Erythroblast (primary cell): ENCODE measurements at places on chromosomes 1 and 21.

- peak; percentile 51 for DNase-seq
Measured at GRCh38 chr1:55212349-55213150, 2.6 kb downstream of the USP24 start.

DNA sequence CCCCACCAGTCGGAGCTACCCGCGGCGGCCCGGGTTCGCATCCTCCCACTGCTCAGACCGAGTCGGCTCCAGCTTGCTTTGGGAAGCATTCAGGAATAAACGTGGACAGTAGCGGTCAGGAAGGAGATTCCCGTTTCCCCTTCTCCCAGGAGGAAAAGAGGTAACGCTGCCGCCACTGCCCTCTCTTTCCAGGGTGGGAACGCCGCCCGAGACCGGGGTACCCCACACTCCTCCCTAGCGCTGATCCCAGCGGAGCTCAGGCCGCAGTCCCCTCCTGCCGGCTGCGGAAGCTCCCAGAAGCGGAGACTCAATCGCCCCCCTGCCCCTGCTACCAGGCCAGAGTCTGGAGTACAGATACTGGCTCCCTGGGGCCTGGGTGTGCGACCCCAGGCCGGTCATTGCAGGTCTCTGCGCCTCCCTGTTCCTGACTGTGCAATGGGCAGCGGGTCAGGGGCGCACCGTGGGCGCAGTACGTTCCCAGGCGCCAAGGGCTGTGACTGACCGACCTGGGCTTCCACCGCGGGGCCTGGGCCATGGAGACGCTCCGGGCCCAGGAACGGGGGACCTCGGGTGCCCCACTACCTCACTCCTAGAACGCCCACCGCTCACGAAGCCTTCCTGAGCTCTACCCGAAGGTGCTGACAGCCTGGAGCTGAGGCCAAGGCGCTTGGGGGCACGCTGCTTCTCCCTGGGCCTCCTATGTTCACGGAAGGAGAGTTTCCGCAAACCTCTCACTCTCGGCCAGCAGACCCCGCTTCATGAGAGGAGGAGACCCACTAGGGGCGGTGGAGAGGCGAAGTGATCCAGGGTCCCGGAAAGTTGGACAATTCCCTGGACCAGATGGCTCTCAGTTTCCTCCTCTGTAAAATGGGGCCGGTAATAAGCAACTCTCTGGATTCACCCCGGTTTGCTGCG lies 7.8 kb downstream of the DMRTA2 start:
- no peak for DNase-seq

DNA sequence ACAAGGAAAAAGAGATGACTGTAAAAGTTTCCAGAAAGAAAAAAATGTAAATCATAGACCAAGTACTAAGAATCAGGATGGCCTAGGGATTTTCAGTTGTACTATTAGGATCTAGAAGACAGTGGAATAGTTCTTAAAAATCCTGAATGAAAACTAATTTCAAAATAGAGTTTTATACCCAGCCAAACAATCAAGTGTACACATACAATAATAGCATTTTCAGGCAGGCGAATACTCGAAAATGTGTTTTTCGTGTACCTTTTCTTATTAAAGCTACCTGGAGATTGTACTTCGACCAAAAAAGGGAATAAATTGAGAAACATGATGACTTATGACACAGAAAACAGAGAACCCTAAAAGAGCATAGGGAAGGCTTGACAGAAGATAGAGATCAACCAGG lies 118.6 kb downstream of the SDCCAG8 start:
- no peak for DNase-seq

- DNase-seq: no peak
Measured at GRCh38 chr1:152942161-152942560, 4.8 kb upstream of the SPRR5 start.

GRCh38 chr1:65467536-65467935 lies 47.1 kb downstream of the LEPR start:
- peak; percentile 95 for DNase-seq

DNA sequence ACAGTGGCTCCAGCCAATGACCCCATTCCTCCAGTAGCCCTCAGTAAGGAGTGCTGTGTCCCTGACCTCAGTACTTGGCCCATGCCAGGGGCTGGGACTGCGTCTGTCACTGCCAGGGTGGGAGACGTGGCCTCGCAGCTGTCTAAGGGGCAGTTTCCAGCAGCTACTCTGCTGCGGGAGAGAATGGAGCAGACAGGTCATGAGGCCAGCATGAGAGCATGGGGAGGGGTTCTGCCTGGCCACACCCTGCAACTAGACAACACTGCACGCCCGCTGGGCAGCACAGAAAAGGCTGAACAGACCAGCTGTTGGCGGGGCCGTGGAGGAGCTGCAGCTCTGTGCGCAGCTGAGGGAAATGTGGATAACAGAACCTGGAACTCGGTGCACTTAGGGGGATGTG lies 91.6 kb upstream of the COL6A1 start:
- no peak for DNase-seq

- peak; percentile 63 for DNase-seq
Measured at GRCh38 chr1:43238085-43238484, 31.7 kb upstream of the TMEM125 start.

DNA sequence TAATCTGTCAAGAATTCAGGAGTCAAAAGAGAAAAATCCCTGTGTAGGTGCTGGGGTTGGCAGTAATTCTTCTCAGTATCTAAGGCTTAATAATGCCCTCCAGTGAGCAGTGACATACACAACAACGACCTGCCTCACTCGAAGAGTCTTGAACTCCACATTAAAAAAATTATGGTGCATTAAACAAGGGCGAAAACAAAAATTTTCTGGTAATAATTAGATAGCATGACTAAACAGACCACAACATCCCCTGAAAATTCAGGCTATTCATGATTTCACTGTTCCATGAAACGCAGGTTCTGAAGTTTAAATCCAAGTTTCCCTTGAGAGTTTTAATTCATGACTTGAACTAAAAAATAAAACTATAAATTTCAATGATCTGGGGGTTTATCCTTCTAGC lies 5.1 kb downstream of the SRSF4 start:
- DNase-seq: no peak

DNA sequence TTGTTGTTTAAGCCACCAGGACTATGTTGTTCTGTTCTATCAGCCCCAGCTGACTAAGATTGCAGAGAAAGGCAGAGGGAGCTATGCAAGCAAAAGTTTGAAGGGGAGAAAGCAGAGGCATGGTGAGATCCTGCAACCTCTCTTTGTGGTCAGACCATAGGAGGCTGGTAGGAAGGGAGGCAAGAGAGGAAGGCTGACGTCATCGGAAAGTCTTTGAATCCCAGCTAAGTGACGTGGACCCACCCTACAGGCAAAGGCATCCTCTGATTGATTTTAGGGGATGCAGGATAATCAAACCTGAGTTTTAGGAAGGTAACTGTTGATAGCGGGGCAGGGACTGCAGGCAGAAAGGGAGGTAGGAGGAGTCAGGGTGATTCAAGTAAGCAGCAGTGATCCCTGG lies 23.3 kb upstream of the TNNI1 start:
- DNase-seq: no peak

DNA sequence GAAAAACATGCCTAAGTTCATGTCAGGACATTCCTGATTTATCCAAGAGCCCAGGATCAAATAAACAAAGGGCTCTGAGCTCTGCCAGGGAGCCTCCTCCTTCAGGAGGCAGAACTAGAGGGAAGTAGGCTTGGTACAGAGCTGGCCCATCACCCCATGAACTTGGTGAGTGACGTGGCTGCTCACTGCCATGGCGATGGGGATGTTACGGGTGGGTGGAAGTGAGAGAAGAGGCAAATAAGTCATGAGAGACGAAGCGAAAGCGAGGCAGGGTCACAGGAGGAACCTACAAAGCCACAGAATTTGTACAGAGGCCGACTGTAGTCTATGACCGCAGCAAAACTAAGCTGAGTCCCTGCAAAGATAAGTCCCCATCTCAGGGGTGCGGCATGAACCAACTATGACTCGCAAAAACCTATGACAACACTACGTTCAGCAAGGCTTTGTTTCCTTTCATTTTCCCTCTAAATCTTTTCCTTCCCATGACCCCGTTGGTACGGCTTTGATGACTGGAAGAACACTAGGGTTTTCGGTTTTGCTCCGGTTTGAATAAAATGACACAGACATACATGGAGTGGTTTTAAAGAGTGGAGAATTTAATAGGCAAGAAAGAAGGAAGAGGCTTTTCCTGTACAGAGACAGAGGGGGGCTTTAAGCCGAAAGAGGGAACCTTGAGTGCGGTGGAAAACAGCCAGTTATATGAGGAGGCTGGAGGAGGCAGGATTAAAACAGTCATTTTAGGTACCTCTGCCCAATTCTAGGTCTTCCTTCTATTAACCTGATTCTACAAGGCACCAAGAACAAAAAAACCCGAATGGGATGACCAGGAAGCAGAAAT lies 74.1 kb downstream of the CD46 start:
- peak; percentile 93 for DNase-seq

DNA sequence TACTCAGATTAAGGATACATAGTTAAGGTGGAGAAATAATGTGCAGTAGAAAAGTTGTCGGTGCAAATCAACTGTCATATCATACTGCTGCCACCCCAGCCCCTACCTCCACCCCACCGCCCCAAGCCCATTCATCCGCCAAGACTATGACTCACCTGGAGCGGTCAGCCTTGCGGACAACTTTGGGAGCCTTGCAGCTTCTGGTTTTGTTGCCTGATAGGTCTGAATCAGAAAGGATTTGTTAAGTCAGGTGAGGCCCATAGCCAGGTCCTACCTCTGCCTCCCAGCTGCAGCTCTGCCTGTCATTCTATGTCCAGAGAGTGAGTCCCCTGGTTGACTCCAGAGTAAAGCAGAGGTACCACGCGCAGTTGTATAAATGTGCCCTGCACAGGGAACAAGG lies 12.6 kb downstream of the C1orf162 start:
- no peak for DNase-seq

DNA sequence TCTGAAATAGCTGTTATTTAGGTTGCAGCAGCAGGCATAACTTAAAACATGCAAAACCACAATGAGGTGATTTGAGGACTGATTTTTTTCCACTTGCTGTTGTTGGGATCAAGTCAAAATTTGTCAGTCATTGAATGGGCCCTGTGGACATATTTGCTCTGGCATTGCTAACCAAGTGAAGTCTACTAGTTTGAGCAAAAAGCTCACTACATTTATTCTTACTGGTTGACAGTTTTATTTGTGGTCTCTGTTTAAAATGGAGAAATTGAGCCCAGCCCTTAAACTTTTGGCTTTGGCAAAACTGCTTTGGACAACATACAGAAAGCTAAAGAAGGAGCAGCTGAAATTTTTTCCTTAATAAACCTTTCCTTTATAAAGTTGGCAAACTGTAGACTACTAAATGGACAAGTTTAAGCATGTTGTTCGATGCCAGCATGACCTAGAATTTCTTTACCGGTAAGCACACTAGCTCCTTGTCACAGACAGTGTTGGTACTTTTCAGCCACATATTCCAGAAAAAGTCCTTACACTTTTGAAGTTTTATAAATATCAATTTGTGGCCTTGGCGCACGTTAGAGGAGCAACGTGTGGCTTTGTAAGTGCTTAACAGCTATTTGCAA lies 234.6 kb downstream of the USP25 start:
- DNase-seq: no peak
